Vagina (tissue), 2 donors: ENCODE measurements at places on chromosomes 13 and 19. TPM values are rescaled to one million over a fixed set of nuclear protein-coding genes. Genes with fewer than 3 reads are reported as not detected.

PODNL1 gene
- 5.2 TPM for total RNA-seq

POSTN gene
- total RNA-seq: 60.9 TPM

ZNF304 gene
- 5.9 TPM for total RNA-seq

DCT gene
- total RNA-seq: not detected

OVOL3 gene
- not detected for total RNA-seq

TEX101 gene
- not detected for total RNA-seq

MYO1F gene
- total RNA-seq: 20.4 TPM

PRR22 gene
- 0.98 TPM for total RNA-seq

VSTM2B gene
- total RNA-seq: 0.98 TPM

PCDH20 gene
- total RNA-seq: 0.98 TPM

CALR3 gene
- not detected for total RNA-seq

CACNG8 gene
- total RNA-seq: not detected

LMTK3 gene
- 1.7 TPM for total RNA-seq

TTC9B gene
- total RNA-seq: not detected

MZT1 gene
- total RNA-seq: 3.2 TPM

FFAR2 gene
- not detected for total RNA-seq

ANGPTL8 gene
- total RNA-seq: not detected

NANOS3 gene
- not detected for total RNA-seq

OLFM4 gene
- 50.1 TPM for total RNA-seq

PCDH9 gene
- 3.7 TPM for total RNA-seq

GIPR gene
- total RNA-seq: 3.4 TPM

PEG3 gene
- 15.2 TPM for total RNA-seq

SOX1 gene
- not detected for total RNA-seq

CGB2 gene
- total RNA-seq: not detected

PRTN3 gene
- not detected for total RNA-seq

ADAMTS10 gene
- total RNA-seq: 66.3 TPM

ENOX1 gene
- total RNA-seq: 2.7 TPM

TBXA2R gene
- total RNA-seq: 1.7 TPM

CEBPA gene
- total RNA-seq: 38.3 TPM

IZUMO4 gene
- total RNA-seq: 7.9 TPM

LILRA1 gene
- total RNA-seq: 1.7 TPM
